ENCODE measurements at places on chromosomes 7 and 10.

GRCh38 chr10:23516530-23516929, 77.7 kb downstream of the OTUD1 start:
- DNase-seq, result no peak

GRCh38 chr7:139664434-139664833, 113.4 kb downstream of the HIPK2 start:
- no peak for DNase-seq

- no peak for DNase-seq
Observed at GRCh38 chr10:49688261-49688846, 8.9 kb downstream of the C10orf53 start.

DNA sequence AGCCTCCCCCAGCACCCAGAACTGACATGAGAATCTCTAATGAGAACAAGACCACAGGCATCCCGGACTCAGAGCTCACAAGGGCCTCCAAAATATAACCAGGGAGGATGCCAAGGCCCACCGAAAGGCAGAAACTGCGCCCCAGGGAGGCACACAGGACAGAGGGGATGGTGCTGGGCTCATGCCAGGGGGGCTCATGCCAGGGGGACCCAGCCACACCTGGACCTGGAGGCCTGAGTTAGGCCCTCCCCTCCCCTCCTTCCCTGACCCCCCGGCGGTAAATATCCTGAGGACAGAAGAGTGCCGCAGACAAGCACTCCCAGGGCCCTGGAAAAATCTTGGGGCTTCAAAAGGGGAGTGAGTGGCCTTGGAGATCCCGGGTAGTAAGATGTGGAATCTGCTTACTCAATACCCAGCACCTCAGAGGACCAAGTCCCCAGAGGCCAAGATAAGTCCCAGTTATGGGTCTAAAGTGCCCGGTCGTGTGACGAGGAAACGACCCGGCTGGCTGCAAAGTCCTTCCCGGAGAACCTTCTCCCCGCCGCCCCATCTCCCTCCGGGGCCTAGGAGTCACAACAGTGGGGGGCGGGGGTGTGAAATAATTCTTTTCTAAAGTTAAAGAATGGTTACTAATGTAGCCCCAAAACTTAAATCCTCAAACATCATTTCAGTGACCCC, 11.9 kb downstream of the PDGFA start:
- DNase-seq, result no peak

DNA sequence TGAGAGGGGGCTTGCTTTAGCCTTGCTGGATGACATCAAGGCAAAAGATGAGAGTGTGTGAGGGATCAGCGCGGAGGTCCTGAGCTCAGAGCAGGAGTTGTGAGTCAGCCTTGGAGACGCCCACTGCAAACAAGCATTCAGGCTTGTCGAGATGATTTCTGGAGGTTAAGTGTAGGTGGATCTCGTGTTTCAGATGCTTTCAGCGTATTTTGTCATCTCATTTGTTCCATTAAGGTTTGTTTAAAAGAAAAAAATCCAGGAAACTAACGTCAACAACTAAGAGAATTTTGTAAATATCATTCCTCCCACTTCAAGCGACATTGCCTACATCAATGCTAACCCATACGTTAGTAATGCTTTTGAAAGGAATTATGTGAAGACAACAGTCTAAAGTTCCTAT, 715.4 kb upstream of the NRP1 start:
- DNase-seq, result no peak

DNA sequence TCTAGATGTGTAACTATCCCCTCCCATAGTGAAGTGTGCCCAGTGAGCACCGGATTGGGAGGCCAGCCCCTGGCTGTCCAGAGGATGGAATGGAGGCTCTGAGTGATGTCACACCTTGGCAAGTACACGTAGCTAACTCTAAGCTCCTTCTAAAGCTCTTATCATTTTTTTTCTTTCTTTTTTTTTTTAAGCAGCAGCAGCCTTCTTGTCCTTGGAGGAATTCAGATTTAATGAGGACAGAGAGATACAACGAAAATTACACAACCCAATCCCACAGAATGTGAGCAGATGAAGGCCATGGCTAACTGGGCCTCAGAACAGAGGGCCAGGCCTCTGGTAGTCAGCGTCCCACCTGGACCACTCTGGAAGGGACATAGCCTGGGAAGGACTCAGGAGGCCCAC, 11.3 kb downstream of the TNS3 start:
- DNase-seq, result no peak

GRCh38 chr10:4279655-4280054, 494.6 kb upstream of the KLF6 start:
- no peak for DNase-seq

- DNase-seq, result peak; percentile 21
Observed at GRCh38 chr10:7756360-7756992, 31.3 kb downstream of the KIN start.

DNA sequence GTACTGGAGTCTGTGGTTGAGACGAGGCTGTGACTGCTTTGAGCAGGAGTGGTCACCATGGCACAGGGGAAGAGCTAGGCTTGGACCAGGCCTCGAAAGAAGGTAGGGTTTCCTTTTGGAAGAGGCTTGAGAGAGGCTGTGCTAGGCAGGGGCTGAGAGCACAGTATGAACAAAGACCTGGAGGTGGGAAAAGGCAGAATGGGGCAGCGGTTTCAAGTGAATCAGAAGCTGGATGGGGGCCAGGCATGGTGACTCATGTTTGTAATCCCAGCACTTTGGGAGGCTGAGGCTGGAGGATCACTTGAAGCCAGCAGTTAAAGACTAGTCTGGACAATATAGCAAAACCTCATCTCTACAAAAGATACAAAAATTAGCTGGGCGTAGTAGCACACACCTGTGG, 65.9 kb downstream of the CLIP2 start:
- peak; percentile 75 for DNase-seq

GRCh38 chr10:33094263-33095051, 136.4 kb upstream of the ITGB1 start:
- DNase-seq, result no peak

- DNase-seq, result no peak
Observed at GRCh38 chr10:124595143-124595883, 133.7 kb downstream of the LHPP start.

GRCh38 chr7:116200963-116201362, 9.4 kb upstream of the TES start:
- no peak for DNase-seq

GRCh38 chr7:127755521-127755920, 103.5 kb downstream of the SND1 start:
- no peak for DNase-seq

DNA sequence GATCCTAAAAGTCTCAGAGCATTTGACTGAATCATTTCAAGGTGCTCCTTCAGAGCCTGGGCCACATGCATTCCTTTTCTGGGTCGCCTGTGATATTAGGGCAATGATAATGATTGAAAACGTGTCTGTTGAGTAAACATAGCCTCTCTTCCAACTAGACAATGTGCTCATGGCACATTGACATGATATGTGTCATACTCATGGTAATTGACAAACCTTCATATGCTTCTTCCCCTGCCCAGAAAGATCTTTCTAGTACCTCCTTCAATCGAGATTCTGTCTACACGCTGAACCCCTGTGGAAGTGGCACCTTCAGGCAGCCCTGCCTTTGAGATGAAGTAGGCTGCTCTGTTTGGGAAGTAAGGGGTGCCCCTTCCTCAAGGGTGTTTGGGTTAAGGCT, 98.9 kb upstream of the TCF7L2 start:
- DNase-seq, result no peak

DNA sequence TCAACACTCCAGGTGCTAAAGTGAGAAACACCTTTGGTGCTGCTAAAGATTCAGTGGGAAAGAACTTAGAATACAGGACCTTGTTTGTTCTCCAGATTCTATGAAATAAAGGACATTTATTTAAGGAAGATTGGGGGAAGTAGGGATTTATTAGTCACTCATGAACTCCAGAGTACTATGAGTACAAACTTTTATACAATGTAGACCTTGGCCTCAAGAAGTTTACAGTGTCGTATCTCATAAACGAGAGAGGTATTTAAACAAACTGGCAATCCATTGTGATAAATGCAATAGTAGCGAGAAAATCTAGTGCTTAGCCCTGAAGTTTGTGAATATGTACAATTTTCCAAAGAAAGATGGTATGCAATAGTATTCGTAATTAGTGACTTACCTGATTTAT, 59.1 kb downstream of the TES start:
- no peak for DNase-seq

- no peak for DNase-seq
Observed at GRCh38 chr10:15169555-15170401, 1.3 kb upstream of the NMT2 start.

DNA sequence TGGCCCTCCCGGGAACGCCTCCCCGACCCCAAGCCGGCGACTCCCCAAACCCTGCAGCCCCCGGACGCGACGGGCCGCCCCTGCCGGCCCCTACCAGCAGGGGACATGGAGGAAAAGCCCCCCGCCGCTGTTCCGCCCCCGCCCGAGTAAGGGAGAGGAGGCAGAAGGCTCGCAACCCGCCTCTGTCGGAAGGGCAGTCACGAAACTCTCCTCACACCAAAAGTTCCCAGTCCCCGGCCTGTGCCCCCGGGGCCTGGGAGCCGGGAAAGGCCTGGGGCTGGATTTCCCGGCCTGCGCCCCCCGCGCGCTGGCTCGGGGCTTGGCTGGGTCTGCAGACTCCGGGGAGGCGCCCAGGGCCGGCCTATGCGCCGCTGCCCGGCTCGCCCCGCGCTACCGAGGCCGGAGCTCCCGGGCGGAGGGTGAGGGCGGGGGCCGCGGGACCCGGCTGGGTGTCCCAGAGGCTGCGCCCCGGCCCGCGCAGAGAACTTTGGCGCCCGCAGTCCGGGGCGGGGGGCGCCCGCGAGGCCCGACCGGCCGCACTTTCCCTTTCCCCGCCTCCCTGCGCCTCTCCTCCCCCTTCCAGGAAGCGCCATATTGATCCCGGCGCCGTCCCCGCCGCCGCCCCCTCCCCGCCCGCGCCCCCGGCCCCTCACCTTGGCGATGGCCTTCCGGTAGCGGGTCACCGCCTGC, 728 bp downstream of the PARD3 start:
- DNase-seq, result no peak

GRCh38 chr10:16116404-16117304, 256.3 kb upstream of the MINDY3 start:
- DNase-seq, result peak; percentile 4

GRCh38 chr10:120657371-120657770, 193.8 kb upstream of the WDR11 start:
- no peak for DNase-seq

All from HCT116 (cell line).